Hematopoietic multipotent progenitor cell (in vitro differentiated cells): ENCODE measurements at places on chromosomes 2 and 18. TPM values are rescaled to one million over a fixed set of nuclear protein-coding genes. Genes with fewer than 3 reads are reported as not detected.

DNA sequence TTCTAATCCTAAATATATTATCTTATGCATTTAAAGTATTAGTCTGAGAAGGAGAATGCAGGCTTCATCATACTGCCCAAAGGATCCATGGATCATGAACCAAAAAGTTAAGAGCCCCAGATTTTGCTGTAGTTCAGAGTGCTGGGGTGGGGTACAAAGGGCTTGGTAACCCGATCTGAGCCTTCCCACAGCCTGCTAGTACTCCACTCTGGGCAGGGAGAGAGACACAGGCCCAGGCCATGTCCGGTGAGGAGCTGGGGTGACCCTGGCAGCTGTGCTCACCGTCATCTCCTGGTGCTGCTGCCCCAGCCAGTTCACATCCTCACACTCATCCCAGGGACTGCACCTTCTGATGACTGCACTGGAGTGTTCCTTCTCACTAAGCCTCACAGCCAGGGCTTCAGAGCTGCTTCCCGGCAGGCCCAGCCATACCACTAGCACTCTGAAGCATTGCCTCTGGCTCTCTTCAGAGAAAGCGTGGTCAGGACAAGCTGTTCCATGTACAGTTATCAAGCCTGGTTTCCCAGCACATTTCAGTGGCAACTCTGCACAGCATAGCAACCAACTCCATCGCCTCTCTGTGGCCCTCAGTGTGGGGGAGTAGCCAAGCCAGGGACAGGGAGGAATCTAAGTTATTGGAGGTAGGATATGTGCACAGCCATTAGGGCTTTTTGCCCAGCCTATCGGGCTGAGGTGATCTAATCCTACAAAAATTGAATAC lies 189.0 kb upstream of the CTAGE1 start:
- no peak for DNase-seq

DNA sequence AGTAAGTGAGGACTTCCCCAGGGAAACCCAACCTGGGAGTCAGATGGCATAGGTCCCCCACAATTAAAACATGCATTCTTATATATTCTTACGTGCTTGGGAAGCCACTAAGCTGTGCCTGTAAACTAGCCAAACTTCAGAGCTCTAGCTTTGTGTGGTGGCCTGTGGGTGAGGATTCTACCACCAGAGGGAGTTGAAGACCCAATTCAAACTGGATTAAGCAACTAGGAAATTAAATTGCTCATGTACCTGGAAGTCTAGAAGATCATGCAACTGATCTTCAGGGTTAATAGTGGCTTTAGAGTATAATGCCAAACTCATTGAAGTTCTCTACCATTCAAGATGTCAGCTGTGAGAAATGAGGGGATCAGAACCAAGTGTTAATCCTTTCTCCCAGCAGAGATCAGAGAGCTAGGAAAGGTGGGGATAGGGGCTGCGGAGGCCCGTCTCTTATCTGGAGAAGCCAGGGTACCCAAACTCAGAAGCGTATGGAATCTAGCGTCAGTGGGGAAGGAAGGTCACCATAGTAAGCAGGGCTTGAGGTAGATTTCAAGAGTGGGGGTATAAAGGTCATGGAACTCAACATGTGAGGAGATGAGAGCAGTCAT lies 53.2 kb upstream of the CCDC85A start:
- peak; percentile 29 for DNase-seq

- no peak for DNase-seq
Observed at GRCh38 chr2:71787108-71787415, 333.7 kb downstream of the DYSF start.

CAVIN2 gene
- 39.0 TPM for total RNA-seq

- DNase-seq = no peak
Observed at GRCh38 chr18:477565-477964, 22.9 kb downstream of the COLEC12 start.

PSMG2 gene
- total RNA-seq = 58.7 TPM

DNA sequence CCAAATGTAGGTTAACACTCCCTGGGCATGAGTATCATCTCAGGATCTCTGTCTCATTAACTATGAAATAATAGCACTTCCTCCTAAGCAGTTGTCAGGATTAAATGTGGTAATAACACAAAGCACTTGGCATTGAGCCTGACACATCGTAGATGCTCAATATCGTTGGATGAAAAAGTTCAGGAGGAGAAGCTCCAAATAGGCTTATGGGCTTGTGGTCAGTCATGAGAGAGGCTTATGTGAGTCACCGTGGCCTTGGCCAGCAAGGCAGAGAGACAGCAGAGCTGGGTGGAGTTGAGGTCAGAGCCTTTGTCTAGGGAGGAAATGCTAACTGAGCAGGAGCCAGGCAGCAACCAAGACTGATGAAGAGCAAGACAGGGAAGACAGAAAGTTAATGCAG lies 68.3 kb upstream of the PPM1B start:
- DNase-seq = peak; percentile 52
